CD4-positive, CD25-positive, alpha-beta regulatory T cell (primary cell): ENCODE measurements at places on chromosomes 5 and 9.

GRCh38 chr5:141805874-141806595, 72.2 kb downstream of the PCDH1 start:
- no peak for DNase-seq

- DNase-seq, result no peak
These were observed 170.8 kb upstream of the MSX2 start for GRCh38 chr5:174553556-174553955.

- DNase-seq, result no peak
These were observed 37.4 kb upstream of the SYNPO start for GRCh38 chr5:150603052-150603451.

- DNase-seq, result no peak
These were observed 104.7 kb upstream of the OTULINL start for GRCh38 chr5:14476786-14477435.

DNA sequence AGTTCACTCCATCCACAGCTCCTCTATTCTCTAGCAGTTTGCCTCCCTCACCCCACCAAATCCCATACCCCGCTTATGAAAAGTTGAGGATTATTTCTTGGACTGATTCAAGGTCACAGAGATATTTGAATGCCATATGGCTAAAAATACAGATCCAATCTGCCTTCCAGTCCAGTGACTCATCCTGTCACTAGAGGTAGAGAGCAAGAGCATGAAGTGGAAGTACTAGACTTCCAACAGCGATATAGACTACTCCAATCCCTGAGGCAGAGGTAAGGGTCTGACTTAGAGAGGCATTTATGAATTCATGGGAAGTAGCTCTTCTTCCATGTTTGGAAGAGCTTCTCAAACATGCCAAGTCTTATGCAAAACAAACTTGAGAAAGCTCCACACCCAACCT, 72.4 kb upstream of the CCL21 start:
- DNase-seq, result no peak

- no peak for DNase-seq
These were observed 152.5 kb upstream of the NFIB start for GRCh38 chr9:14466429-14466818.

GRCh38 chr9:126521551-126521950, 92.2 kb upstream of the LMX1B start:
- DNase-seq, result no peak
